ENCODE measurements at places on chromosomes 5 and 9.

- DNase-seq, result no peak
Observed at GRCh38 chr5:136073714-136074529, 45.1 kb downstream of the TGFBI start.

- no peak for DNase-seq
Observed at GRCh38 chr5:43802119-43802518, 199.1 kb downstream of the NNT start.

DNA sequence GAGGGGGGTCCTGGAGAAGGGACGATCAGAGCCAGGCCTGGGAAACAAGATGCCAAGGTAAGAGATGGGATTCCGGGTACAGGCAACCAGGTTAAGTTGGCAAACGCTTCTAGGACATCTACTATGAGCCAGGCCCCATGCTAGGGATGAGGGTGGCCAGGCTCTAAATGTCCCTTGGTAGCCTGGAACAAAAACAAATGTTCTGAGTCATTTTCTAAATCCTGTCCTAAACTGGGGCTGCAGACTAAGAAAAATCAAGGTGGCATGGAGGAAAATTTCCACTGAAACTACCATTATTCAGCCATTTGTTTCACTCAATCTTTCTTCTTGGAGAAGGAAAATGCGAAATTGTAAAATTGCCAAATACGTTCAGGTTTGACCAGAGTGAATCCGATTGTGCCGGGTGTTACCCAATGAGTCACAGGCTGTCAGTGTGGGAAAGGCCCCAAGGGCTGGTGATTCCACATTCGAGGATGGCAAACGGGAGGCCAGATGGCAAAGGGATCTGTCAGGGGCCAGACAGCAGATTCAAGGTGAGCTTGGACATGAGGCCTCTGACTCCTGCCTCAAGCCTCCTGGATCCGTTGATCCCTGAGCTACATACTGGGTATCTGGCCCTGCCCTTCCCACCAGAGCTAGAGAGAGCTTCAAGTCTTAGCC lies 57.6 kb downstream of the PAX5 start:
- DNase-seq, result no peak

GRCh38 chr5:172361566-172362238 lies 78.1 kb upstream of the UBTD2 start:
- DNase-seq, result peak; percentile 95

GRCh38 chr9:34562135-34562745 lies 27.3 kb downstream of the CNTFR start:
- DNase-seq, result peak; percentile 33

DNA sequence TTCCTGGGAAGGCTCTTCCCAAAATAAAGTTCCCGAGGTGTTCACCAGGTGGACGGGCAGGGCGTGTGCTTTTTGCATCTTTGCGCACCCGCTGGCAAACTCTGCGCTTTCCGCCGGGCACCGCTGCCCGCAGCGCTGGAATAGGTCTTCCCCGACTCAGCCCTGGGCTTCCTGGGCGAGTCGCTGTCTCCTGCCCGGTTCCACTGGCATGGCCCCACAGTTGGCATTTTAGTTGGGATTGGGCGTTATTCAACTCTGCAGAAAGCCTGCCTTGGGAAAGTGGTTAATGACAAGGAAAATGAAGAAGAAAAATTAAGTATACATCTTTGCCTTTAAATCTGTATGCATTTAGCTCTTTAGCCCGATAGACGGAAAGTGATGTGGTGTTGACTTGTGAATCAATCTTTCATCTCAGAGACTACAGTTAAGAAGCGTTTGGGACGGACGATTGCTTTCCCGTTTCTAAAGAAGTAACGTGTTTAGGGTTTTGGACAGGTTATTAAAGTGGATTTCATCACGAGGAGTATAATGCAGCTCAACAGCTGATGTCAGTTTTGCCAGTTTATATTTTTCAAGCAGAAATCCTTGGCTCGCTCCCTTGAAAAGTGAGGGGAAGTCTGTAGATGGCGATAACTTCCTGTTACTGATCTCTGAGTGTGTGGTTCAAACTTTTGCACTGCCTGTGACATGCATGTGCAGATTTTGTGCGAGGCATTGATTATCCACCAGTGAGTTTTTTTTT lies 946 bp downstream of the ADCY2 start:
- DNase-seq, result no peak
